Lower leg skin (tissue), 4 donors: ENCODE measurements at places on chromosomes 13 and 19.

DNA sequence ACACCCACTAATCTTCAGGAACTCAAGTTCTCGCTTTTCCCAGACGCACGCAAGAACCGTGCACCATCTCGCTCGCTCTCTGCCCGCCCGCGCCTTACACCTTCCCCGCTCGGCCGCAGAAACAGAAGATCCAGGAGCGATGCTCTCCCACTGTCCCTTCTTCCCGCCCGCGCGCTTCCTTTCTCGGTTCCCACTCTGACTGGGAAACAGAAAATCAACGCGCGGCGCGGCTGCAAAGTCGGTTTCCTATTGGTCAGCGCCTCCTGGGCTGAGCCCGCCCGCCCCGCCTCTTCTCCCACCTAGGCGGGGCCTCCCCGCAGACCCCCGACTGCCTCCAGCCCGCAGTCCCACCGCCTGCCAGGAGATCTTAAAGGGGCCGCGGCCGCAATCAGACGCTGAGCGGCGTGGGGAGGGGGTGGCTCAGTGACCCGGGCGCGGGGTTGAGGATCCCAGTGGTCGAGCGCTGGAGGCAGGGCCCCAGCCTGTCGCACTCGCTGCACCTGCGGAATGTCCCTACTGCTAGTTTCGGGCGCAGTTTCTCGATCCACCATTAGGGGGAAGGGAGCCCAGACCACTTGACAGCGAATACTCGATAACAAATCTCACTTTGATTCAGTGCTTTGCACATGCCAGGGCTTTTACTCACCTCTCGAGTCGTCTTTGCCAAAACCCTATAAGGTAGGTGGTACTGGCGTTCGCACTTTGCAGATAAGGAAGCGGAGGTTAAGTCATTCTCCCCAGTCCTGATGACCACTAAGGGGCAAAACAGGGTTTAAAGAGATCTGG lies 700 bp upstream of the SLC25A23 start:
- peak; percentile 99 for DNase-seq

DNA sequence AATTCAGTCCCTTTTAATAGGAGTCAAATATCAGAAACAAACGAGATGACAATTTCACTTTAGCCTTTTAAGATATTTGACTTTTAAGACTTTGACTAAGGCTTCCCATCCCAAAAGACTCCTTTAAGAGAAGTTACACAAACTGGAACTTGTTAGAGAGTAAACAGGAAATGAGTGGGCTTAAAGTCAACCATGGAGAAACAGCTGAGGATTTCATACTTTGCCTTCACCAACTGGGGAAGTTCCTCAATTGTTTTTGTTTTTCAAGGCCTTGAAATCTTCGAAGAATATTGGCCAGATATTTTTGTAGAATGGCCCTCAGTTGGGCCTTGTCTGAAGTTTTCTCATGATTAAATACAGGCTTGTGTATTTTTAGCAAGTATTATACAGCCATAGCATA lies 227.3 kb downstream of the POU4F1 start:
- no peak for DNase-seq

GRCh38 chr19:43747557-43748204 lies 7.1 kb downstream of the SMG9 start:
- peak; percentile 82 for DNase-seq

- DNase-seq, result no peak
Observed at GRCh38 chr13:58953638-58954037, 1210.1 kb downstream of the DIAPH3 start.

DNA sequence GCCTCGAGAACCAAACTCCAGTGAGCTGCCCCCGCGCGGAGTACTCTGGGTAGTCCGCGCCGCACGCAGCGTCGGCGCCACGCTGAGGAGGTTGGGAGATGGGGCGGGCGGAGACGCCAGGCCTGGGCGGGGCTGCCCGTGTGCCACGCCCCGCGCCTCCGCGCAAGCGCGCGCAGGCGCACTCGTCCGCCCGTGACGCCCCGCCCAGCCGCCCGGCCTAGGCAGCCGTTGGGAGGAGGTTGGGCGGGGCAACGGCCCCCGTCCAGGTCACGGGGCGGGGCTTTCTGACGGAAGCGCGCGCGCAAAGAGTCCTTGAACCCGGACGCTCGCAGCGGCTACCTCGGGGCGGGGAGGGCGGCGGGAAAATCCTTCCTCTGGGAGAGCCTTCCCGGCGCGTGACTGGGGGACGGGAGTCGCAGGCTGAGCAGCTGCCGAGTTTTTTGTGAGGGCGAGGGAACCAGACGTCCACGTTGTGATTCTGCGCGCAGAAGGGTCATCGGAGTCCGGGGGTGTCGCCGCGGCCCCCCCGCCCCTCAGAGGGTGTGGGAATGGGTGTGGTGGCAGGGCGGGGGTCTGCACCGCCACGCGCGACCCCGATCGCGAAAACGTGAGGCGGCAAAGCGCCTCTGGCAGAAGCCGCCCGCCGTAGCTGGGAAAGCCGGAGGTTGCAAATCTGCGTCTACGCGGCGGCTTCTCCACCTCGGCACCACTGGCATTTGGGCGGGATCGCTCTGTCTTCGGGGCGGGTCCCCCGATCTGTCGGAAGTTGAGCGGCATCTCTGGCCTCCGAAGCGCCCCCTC lies at the start of gene MED26:
Gene MED26 (minus strand): TSS at position 22 of the 801 bp plus-strand sequence. CDS start 261 bp downstream, outside the sequence.
- peak; percentile 94 for DNase-seq

GRCh38 chr13:94351292-94351990 lies 128.0 kb downstream of the DCT start:
- no peak for DNase-seq

DNA sequence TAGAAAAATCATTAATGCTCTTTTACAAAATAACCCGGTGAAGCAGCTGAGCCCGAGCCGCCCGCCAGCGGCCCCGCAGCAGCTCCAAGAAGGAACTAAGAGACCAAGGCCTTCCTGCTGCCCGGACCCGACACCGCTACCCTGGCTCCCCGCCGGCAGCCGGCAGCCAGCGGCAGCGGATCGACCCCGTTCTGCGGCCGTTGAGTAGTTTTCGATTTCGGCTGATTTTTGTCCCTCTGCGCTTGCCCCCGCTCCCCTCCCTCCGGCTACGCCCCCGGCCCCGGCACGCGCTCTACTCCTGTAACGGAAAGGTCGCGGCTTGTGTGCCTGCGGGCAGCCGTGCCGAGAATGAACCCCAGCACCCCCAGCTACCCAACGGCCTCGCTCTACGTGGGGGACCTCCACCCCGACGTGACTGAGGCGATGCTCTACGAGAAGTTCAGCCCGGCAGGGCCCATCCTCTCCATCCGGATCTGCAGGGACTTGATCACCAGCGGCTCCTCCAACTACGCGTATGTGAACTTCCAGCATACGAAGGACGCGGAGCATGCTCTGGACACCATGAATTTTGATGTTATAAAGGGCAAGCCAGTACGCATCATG lies at the start of gene PABPC3:
Gene PABPC3 (plus strand): TSS at position 286 of the 603 bp plus-strand sequence. CDS start 63 bp downstream, at position 349.
- no peak for DNase-seq

DNA sequence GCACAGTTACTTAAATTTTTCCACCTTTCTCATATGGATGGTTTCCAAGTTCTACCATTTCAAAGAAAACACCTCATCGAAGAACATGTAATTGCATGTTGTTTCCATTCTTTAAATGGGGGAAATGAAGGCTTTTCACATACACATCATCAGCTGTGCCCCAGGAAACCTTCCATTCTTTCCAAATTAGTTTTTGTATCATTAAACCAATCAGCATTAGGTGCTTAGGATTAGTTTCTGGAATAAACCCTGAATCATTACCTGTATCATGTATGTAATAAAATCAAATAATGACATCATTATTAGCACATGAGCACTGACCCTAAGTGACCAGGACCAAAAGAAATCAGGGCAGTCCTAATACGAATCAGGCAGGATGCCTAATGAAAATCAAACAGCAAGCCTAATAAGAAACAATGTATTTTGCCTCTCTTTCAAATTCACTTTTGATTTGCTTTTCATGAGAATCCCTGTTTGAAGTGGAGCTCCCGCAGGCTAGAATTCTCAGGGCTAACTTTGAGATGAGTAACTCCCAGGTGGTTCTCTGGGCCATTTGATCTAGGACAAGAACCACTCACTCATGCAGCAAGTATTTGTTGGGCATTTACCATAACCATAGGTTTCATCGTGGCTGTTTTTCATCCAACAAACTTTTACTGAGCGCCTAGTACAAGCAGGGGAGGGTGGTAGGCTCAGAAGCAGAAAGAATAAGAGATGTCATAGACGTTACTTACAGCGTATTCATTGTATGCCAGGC lies 89.2 kb downstream of the MZT1 start:
- no peak for DNase-seq

DNA sequence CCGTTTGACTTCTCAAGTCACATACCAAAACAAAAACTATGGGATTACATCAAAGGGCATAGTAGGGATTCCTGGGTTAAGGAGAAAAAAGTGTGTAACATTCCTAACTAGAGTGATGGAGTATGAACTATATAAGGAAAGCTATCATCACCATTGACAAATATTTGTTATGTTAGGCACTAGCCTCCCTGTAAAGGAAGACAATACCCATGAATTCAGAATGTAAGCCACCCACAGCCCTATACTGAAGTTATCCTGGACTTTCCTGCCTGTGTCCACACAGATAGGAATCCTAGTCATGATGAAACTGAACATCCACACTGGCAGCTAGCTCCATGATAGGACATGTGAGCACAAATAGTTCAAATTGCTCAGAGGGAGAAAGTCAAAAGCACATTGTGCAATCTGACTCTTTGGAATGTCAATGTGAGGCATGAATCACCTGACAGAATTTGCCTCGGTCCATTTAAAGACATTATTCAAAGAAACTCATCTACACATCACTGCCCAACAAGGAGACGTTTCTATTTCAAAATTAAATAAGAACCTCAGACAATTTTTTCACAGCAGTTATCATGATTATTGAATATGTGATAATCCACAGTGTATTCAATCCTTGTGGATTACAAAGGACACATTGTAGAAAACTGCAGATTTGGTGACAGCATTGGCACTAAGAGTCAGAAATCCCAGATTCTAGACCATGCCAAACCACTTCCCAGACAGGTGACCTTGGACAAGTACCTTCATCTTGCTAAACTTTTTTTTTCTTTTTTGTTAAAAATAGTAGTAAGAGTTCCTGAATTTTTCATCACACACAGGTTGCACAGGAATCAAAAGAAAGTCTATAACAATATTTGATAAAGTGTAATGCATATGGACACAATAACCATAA lies 529.3 kb downstream of the IRS2 start:
- DNase-seq, result peak; percentile 39

- no peak for DNase-seq
Observed at GRCh38 chr13:100600461-100600860, 11.9 kb upstream of the GGACT start.

DNA sequence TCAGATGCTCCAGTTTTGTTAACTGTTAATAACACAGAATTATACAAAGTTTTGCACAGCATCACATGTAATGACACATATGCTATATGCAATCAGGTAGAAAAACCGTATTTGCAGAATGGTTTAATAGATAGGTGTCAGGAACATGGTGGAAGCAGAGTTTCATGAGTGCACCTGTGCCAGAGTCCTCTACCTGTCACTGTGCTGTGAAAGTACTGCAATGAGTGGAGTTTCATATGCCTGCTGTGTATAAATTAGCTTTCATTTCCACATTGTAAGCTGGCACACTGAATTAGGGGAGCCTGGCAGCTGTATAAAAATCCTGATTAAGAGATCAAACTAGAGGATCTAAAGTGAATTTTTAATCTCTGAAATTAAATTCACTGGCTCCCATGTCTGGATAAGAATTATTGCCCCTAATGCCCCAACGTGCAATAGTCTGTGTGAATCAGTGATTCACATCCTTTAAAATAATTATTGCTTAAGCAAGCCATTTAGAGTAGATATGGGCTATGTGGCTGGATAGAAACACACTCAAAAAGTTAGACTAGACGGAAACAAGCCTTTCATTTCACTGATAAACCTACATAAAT lies 8.5 kb upstream of the EEF1AKMT1 start:
- no peak for DNase-seq

DNA sequence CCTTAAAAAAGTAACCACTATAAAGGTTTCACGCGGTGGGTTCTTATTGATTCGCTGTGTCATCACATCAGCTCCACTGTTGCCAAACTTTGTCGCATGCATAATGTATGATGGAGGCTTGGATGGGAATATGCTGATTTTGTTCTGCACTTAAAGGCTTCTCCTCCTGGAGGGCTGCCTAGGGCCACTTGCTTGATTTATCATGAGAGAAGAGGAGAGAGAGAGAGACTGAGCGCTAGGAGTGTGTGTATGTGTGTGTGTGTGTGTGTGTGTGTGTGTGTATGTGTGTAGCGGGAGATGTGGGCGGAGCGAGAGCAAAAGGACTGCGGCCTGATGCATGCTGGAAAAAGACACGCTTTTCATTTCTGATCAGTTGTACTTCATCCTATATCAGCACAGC lies 30.6 kb downstream of the FGF9 start:
- DNase-seq, result no peak

GRCh38 chr19:39125554-39126311 lies at the start of gene PAK4:
TSS of gene PAK4 (plus strand) at chr19:39125786. CDS start at chr19:39169554, 43,768 bp downstream.
- peak; percentile 99 for DNase-seq

DNA sequence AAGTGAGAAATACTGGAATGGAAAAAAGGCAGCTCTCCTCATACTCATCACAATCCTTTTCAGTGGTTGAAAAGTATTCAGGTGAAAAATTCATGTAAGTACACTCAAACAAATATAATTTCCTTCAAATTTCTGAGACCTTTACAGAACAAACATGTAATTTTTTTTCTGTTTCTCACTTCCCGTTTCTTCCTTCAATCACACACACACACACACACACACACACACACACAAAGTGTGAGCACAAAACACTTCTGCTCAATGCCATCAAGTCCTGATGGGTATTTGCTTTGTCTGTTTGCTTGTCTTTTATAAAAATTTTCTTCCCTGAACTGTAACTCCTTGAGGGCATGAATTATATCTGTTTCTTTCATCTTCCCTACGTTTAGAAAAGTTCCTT lies 110.6 kb downstream of the LIG4 start:
- no peak for DNase-seq

- no peak for DNase-seq
Observed at GRCh38 chr19:3808420-3809143, 22.4 kb upstream of the MATK start.

- DNase-seq, result no peak
Observed at GRCh38 chr13:50161052-50161451, 145.8 kb downstream of the KCNRG start.

DNA sequence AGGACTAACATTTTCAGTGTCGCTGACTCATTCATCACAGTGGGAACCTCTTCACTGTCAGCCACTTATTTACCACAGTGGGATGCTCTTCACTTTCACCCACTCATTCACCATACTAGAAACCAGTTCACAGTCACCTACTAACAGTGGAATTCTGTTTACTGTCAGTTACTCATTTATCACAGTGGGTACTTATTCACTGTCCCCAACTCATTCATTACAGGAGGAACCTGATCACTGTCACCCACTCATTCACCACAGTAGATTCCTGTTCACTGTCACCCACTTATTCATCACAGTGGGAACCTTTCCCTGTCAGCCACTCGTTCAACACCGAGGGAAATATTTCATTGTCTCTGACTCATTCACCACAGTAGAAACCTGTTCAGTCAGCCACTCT lies 10.1 kb upstream of the ZNF85 start:
- no peak for DNase-seq
